Activated CD8-positive, alpha-beta memory T cell treated with anti-CD3 and anti-CD28 coated beads for 4 hours (primary cell): ENCODE measurements at places on chromosomes 16 and 17.
A peak's percentile ranks its signal among the peaks of the same experiment; 100 is the strongest.

DNA sequence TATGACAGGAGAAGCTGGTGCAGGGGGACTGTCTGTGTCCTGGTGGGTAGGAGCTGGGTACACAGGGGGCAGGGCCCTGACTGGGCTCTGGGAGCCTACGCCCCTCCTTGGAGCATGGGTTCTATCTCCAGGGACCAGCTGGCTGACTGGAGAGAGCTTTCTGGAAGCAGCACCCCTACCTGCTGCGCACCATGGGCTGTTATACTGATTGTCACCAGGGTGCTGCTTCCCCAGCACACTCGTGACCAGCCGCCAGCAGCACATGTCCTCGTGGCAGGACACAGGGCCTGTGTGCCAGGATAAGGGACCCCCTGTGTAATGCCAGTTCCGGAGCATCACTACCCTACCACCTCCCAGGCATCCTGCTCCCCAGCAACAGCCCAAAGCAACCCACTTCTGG, 106.0 kb downstream of the AMFR start:
- DNase-seq, result no peak

DNA sequence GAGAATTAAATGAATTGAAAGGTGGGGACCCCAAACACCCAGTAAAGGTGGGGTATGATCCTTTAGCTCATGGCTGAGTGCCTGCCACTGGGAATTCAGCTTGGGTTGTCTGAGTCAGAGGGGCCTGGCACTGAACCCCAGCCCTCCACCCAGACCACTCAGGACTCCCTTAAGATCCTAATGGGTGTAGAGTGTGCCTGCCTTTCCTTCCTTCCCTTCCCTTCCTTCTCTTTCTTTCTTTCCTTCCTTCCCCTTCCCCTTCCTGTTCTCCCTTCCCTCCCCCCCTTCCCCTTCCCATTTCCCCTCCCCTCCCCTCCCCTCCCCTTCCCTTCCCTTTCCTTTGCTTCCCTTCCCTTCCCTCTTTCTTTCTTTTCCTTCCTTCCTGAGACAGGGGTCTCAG, 29.9 kb upstream of the GNA13 start:
- no peak for DNase-seq

DNA sequence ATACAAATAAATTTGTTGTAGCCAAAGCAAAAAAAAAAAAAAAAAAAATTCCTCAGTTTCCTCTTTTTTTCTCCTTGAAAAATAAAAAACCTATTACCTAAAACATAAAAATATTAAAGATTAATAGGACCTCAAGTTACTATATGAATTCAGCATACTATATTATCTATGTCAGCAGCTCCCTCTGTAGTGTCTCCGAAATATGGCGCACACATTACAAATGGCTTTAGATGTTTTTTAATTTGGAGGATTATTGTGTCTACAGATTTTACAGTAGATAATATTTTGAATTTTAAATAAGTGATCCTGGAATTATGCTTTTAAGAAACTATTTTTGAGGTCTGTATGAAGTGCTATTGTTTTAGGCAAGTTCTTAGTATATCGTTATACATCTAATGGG, 94.4 kb downstream of the NLK start:
- no peak for DNase-seq

- no peak for DNase-seq
Observed at GRCh38 chr17:3735515-3735914, 11.8 kb downstream of the HASPIN start.

DNA sequence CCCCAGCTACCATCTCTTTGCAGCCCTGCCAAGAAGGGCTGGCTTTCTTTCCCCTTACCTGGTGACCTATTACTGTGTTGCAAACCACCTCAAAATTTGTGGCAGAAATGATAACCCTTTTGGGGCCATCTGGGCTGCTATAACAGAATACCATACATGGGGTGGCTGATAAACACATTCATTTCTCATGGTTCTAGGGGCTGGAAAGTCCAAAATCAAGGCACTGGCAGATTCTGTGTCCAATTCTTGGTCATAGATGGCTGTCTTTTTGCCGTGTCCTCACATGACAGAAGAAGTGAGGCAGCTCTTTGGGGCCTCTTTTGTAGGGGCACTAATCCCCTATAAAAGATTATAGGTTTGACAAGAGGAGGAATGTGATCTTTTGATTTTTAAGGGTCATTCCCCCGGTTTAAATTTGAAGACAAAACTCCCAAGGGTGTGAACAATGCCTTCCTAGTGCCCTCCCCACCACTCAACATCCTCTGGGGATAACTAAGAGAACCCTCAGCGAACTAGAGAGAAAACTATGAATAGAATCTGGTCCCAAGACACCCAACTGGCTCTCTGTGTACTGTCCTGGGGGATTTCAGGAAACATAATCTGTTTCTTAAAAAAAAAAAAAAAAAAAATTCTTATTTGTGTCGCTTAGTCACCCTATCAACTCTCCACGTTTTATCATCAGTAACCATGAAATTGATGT, 1.7 kb upstream of the METTL22 start:
- no peak for DNase-seq

DNA sequence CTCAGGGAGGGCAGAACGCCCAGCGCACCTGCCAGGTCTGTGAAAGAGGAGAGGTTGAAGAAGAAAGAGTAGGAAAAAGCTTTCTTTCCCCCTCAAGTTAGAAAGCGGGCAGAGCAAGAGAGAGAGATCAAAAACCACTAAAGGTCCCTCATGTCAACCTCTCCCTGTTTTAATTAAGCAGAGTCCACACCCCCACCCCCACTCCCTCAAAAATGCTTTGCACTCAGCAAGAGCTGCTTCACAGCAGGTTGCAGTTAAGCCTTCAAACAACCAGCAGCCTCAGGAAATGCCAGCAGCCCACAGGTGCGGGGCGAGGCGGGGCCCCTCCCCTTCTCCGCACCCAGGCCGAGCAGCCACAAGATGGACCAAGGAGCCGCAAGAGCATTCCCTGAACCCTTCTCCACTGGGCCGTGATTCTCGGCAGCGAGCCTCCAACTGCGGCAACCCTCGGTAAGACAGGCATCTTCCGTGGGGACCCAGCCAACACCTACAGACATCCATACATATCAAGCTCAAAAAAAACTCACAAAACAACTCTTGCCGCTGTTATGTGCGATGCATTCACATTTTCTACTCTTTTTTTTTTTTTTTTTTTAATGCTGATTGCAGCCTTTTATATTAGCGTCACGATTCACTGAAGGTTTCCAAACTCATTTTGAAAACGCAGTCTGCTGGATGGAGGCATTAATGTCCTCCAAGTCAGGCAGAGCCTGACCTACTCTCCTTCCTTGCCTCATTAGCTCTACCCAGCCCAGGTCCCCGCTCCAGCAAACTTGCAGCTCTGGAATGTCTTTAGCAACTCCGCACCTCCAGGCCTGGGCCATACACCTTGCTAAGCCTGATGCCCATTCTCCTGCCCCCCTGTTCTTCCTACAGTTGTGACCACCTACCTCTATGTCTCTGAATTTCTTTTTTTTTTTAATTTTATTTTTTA, 66.1 kb downstream of the AXIN2 start:
- no peak for DNase-seq

GRCh38 chr17:68172461-68172954, 75.3 kb upstream of the AMZ2 start:
- peak; percentile 68 for DNase-seq

DNA sequence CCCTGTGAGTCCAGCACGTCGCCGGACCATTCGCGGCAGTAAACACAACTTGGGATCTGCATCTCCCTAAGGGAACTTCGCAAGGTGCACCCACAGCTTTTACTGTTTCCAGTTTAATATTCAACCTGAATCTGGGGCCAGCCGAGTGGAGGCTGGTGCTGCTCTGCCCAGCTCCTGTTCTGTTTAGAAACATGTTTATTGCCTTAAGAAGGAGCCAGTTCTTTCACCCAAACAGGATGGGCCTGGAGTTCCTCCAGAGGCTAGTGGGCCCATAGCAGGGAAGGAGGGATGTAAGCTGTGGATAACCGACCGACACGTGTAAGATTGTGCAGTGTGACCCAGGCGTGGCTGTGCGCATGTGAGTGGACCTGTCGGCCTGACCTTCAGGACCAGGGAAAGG, 17.4 kb downstream of the TBC1D24 start:
- no peak for DNase-seq

DNA sequence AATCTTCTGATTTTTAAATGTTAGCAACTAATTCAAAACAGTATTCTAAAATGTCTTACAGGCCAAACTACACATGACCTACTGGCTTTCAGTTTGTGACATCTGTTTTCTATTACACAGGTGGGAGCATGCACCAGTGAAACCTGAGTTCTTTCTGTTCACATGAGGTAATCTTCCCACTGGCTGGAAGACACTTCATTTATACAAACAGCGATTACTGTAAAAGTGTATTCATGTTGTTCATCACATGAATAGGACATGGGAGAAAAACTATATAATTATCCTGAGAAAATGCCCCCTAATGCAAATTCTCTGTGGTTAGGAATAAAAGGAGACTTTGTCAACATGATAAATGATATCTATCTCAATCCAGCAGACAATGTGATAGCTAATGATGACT, 11.1 kb upstream of the PIK3R5 start:
- no peak for DNase-seq

GRCh38 chr16:88570691-88571092, 489 bp downstream of the ZC3H18 start:
- no peak for DNase-seq

GRCh38 chr16:11133344-11133943, 122.6 kb downstream of the SOCS1 start:
- DNase-seq, result no peak

DNA sequence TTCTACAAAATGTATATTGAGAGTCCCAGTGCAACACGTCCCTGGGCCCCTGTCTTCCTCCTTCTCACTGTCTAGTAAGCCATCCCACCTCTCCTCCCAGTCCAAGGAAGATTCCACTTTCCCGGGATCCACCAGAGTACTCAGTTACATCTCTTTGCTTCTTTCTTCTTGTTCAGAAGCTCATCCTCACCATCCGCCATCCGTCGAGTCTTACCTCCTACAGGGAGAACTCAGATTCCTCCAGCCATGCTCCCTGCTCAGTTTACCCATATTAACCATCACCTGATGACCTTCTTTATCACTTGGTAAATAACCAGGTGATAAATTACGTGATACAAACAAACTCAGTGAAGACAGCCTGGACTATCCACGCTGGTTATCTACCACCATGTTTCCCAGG, 57.1 kb downstream of the CYTH1 start:
- DNase-seq, result no peak

DNA sequence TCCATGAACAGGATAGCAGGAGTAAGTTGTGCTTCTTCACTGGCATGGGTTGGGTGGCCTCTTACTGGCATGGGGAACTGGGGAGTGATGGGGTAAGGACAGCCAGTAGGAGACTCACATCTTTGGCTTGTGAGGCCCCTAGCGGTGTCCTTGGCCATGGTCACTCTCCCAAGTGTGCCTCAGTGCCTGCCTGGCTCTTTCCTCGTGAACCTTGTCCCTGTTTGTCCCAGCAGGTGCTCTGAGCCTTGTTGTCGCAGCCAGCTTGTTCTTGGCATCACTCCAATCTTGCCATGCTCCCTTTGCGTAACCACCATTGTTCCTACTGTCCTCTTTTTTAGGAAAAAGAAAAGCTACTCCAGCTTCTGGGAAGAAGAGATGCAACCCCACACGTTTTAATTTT, 53.6 kb upstream of the SDK2 start:
- no peak for DNase-seq

- no peak for DNase-seq
Observed at GRCh38 chr16:8753416-8754054, 43.9 kb downstream of the TMEM186 start.

DNA sequence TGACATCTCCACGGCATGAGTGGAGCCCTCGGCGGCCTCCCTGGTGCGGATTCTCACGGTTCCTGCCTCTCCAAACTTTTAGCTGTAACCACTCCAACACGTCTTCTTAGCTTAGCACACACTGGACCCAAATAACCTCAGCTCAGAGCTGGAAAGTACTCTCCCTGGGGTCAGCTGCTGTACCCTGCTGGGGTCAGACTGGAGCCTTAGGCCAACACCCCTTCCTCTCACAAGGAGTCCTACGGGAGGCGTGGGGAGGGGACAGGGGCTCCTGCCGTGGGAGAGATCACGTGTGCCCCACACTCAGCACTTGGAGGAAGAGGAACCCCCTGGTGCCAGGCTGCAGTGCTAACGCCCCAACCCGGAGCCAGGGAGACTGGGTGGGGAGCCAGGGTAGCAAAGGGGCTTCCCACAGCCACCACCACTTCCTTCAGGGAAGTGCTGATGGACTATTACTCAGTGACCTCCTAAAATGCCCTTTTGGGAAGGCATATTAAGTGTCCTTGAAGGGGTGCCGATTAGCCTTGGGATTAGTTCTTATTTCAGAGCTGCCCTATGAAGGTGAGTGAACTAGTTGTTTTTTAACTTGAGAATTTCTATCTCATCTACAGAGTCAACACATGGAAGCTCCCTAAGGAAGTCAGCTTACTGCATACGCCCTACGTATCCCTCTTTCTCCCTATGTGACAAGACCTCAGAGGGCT, 124.0 kb downstream of the HIC1 start:
- no peak for DNase-seq

- DNase-seq, result no peak
Observed at GRCh38 chr17:3667366-3668278, 756 bp downstream of the TAX1BP3 start.

DNA sequence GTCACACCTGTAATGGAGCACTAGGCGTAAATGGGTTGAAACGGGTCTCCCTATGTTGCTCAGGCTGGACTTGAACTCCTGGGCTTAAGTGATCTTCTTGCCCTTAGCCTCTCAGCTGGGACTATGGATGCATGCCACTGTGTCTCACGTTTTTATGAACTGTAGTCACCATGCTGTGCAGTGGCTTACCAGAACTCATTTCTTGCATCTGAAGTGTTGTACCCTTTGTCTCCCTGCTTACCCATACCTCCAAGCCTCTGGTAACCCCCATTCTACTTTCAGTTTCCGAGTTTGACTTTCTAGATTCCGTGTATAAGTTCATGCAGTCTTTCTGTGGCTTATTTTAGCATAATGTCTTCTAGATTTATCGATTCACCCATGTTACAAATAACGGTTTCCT, 7.7 kb downstream of the PYCARD start:
- no peak for DNase-seq

DNA sequence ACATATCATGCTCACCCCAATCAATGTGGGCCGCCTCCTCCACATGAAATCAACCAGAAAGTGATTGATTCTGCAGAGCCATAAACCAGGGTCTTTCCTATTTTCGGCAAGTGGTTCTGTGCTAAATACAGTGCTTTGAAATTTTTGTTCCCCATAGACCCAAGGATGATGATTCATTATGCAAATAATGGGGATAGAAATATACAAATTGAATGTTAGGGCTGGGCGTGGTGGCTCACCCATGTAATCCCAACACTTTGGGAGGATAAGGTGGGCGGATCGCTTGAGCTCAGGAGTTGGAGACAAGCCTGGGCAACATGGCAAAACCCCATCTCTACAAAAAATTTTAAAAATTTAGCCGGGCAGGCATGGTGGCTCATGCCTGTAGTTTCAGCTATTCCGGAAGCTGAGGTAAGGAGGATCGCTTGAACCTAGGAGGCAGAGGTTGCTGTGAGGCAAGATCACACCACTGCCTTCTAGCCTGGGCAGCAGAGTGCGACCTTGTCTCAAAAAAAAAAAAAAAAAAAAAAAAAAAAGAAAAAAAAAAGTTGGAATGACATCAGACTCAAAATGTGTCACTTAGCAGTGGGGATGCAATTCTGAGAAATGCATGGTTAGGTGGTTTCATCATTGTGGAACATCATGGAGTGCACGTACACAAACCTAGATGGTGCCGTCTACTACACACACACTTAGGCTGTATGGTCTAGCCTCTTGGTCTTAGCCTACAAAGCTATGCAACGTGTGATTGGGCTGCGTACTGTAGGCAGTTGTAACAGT, 581.7 kb downstream of the MAF start:
- DNase-seq, result no peak
